HT-29 (cell line): ENCODE measurements at places on chromosomes 2 and 18.

DNA sequence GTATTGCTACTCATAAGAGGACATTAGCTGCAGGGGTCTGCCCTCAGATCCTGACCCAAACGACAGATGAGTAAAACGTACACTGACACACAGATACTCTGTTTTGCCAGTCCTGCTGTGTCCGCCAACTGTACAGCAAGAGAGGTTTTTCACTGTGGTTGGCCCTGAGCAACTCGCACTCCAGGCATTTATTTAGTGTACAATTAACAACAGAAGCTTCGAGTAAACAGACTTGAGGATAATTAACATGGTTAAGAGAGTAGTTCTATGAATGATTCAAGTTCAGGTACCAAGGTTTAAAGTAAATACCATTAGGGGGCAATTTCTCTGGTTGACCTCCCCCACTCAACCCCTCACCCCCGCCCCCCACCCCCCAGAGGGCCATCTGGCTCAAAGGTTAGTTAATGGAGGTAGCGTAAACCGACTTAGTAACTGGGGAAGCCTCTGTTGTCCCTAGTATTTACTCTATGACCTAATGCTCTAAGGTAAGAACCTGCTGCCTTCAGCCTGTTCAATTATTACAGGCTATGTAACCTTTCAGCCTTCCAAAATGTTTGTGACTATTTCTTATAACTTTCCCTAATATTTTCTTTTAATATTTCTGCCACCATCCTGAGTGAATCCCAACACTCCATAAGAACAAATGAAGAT, 103.9 kb upstream of the XIRP2 start:
- no peak for DNase-seq

DNA sequence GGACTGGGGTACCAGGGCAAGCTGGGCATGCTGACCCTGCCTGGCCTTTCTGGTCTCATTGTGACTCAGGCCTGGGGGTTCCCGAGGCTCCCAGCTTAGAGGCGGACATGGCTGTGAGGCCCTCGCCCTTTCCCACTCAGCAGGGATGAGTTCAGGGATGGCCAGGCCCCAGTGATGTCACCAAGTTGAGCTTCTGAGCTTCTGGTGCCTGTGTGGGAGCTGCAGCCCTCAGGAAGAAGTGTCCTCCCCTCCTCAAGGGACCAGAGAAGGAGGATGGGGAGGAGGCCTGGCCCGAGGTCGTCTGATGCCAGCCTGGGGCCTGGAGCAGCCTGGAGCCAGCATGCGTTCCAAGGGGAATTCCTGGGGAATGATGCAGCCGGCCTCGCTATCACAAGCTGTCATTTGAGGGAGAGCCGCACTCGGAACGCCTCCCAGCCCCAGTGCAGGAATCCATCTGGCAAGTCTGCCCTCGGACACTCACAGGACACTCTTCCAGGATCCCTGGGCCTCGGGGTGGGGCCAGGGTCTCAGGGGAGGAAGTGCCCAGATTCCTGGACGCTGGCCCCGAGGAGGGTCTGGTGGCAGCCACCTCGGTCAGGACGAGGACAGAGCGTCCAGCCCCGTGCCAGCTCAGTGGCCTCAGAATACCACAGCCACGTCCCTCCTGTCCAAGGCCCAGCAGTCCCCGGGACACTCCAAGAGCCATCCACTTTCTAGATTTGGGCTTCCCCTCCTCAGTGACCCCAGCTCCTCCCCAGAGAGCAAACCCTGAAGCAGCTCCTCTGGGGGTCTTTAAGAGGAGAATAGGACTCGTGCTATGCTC, 61.2 kb upstream of the GPC1 start:
- DNase-seq = no peak

DNA sequence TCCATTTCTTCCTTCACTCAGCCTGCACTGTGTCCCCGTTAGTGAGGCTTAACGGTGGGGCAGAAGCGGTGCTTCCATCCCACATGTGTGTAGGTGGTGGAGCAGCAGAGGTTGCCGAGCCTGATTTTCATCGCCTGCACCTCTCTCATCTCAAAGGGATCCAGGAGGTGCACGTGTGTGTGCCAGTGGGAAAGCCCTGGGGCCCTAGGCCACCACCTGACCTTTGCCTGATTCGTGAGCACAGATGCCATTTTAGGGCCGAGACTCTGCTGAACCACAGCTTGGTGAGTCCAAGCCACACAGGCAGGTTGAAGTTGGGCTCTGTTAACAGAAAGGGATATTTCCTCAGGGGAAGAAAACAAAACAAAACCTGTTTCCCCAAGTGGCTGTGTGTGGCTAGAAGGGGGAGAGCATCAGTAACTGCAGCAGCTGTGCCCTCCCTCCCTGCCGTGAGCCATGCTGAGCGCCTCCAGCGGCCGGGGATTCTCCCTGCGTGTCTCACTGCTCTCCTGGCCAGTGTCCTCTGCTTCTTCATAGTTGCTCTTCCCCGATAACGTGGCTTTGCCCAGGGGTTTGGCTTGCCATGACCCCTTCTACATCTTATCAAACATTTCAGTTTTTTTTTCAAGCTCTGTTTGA, 81.5 kb downstream of the MAPRE2 start:
- DNase-seq = no peak

- no peak for DNase-seq
Measured at GRCh38 chr2:99619151-99619550, 129.3 kb upstream of the REV1 start.

GRCh38 chr2:69796174-69796573, 33.3 kb upstream of the GMCL1 start:
- no peak for DNase-seq

DNA sequence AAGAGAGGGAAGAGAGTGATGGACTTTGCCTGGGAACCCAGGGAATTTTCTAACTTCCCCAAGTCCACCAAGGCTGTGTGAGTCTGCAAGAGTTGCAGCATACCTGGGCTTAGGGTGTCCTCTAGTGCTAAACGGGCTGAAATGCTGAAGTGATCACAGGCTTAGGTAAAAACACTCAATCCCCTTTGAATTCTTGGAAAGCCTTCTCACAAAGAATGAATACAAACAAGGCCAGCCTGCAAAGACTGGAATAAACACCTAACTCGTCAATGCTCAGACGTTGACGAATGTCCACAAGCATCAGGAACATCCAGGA, 30.0 kb upstream of the BMP10 start:
- DNase-seq = no peak
